ENCODE measurements at places on chromosomes 3 and 15. TPM values are rescaled to one million over a fixed set of nuclear protein-coding genes. Genes with fewer than 3 reads are reported as not detected.

SCN11A gene
- 0.05 TPM for total RNA-seq

ADPRH gene
- 1.4 TPM for total RNA-seq

GOLGA8B gene
- 111 TPM for total RNA-seq

WNT5A gene
- total RNA-seq: not detected

NEK11 gene
- total RNA-seq: 1.6 TPM

TNFSF10 gene
- total RNA-seq: 97.9 TPM

- DNase-seq: peak; percentile 66
These were observed 36.3 kb downstream of the CHST14 start for GRCh38 chr15:40506964-40507571.

DNA sequence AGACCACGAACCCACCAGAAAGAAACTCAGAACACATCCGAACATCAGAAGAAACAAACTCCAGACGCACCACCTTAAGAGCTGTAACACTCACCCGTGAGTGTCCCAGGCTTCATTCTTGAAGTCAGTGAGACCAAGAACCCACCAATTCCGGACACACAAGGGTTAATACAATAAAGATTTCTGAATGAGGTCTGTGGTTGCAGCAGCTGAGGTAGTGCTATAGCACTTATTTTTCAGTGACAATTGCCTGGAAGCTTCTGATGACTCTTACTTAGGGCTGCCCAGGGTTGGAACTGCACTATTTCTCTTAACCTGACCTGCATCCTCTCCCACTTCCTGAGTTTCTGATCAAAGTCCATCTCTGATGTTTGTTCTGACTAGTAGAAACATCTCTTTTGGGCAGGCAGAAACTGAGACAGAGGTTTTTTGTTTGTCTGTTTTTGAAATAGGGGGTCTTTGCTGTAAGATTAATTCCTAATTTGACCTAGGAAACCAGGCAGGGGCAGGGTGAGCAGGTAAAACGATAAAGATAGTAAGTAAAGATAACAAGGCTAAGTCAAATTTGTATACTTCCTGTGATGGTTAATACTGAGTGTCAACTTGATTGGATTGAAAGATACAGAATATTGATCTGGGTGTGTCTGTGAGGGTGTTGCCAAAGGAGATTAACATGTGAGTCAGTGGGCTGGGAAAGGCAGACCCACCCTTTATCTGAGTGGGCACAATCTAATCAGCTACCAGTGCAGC is 169.1 kb downstream of the GAP43 start:
- DNase-seq: peak; percentile 44

GRCh38 chr3:169746924-169747323 is 17.9 kb downstream of the TERC start:
- DNase-seq: no peak

GRCh38 chr3:136211547-136211946 is 15.4 kb upstream of the MSL2 start:
- no peak for DNase-seq

- no peak for DNase-seq
These were observed 95.0 kb downstream of the FNDC3B start for GRCh38 chr3:172134352-172134751.

GRCh38 chr15:22956257-22956977 is 23.8 kb downstream of the CYFIP1 start:
- no peak for DNase-seq

DNA sequence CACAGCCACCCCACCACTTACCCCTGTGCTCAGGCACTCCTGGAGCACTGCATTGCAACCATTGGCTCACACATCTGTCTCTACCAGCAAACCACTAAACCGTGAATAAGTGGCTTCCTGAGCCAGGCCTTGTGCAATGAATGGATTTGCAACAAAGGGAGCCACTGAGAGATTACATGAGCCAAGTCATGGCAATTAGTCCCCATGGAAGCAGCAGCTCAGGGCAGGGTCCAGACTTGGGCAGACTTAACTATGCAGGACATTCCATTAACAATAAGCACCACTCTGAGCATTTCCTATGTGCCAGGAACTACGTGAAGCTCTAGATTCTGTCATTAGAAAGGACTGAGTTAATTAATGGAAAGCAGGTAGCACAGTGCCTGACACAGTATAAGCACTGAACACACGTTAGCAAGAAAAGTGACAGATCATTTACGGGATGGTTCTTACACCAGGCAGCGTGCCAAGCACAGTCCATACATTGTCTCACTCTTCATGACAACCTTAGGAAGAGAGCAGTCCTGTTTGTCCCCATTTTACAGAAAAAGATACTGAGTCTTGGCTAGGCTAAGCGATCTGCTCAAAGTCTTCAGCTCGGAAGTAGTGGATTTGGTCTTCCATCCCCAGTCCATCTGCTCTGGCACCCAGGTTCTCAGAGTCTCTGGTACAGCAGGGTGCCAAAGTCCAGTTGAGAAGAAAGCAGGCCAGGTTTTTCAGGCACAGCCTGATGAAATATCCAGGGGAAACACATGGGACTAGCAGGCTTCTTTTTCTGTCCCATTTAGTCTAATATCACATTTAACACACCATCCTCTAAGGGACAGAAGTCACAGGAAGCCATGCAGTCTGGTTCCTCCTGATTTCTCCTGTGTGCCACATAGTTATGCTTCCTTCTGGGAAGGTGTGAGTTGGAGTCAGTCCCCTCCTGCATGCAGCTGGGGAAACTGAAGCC is 44.1 kb downstream of the LIPC start:
- no peak for DNase-seq

DNA sequence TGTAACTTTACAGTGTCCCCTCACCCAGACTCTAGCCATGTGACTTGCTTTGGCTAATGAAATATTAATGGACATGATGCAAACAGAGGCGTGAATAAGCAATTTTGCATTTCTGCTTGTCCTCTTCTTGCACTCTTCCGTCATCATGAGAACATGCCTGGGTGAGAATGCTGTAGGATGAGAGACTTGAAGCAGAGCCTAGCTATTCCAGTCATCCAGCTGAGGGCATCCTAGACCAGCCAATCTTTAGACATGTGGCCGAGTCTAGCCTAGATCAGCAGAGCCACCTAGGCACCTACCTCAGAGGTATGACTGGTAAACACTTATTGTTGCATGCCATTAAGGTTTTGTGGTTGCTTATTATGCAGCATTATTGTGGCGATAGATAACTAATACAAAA is 450.5 kb upstream of the AZI2 start:
- no peak for DNase-seq

- DNase-seq: no peak
These were observed 30.3 kb downstream of the TPRA1 start for GRCh38 chr3:127560051-127560787.

Measured in activated CD4-positive, alpha-beta T cell treated with anti-CD3 and anti-CD28 coated beads, Interleukin-2, amount 10 ng/mL, durations not matched to agents 7 days and 5 days (primary cell).